Activated CD8-positive, alpha-beta memory T cell treated with anti-CD3 and anti-CD28 coated beads, Interleukin-2, amount 10 ng/mL, durations not matched to agents 7 days and 5 days (primary cell): ENCODE measurements at places on chromosomes 13 and 19. TPM values are rescaled to one million over a fixed set of nuclear protein-coding genes. Genes with fewer than 3 reads are reported as not detected.

- DNase-seq = no peak
These were observed 1.4 kb upstream of the CIC start for GRCh38 chr19:42267644-42268141.

The PCDH9 gene
- total RNA-seq = 0.15 TPM

- DNase-seq = no peak
These were observed 5.5 kb downstream of the HRC start for GRCh38 chr19:49149652-49150105.

- DNase-seq = no peak
These were observed 124.7 kb downstream of the RBM26 start for GRCh38 chr13:79281339-79281747.

- DNase-seq = no peak
These were observed 6.4 kb downstream of the CYP4F2 start for GRCh38 chr19:15891434-15891833.

- DNase-seq = no peak
These were observed 358.3 kb downstream of the KLF5 start for GRCh38 chr13:73417012-73417615.

The FARP1 gene
- 0.44 TPM for total RNA-seq

The F10 gene
- not detected for total RNA-seq

GRCh38 chr19:7897292-7897691 is 6.4 kb upstream of the MAP2K7 start:
- no peak for DNase-seq

DNA sequence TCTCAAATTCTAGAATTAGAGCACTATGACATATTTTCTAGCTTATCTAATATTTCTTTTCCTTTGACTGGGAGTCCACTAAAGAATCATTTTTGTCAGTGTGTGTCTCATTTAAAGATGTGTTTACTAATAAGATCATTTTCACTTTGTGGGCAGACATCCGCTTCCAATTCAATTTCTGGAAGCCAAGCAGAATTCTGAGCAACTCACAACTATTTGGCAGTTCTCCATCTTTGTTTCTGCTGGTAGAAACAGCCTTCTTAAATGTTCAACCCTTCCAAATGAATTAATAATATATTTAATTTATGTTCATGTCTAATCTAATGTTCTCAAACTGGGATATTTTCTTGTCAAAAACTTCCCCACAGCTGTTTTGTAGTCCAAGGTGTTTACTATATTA is 411.8 kb downstream of the KCTD12 start:
- DNase-seq = no peak

- DNase-seq = no peak
These were observed 1505.1 kb downstream of the PCDH9 start for GRCh38 chr13:65725006-65725405.

The TEX101 gene
- total RNA-seq = not detected

GRCh38 chr13:33665626-33666175 is 152.2 kb upstream of the RFC3 start:
- DNase-seq = no peak

The ZSCAN4 gene
- total RNA-seq = not detected

DNA sequence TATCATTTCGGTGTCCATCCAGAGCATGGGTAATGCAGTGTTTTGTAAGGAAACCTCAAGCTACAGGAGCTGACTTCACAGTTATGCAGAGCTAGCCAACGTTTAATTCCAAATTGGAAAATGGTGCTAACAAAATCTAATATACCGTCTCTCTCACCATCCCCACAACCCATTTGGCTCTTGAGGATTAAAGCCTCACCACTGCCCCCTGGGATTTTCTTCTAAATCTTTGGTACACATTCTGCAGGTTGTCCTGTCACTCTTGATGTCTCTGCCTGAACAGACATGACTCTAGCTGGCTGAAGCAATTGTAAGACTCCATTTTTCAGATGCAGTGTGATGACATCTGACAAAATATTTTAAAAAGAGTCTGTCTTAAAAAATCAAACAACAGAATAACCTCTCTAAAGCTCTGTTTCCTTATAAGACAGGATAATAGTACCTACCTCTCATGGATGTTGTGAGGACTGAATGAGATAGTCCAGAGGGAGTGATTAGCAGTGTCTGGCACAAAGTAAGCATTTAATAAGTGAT is 451.8 kb downstream of the SUCLA2 start:
- no peak for DNase-seq

DNA sequence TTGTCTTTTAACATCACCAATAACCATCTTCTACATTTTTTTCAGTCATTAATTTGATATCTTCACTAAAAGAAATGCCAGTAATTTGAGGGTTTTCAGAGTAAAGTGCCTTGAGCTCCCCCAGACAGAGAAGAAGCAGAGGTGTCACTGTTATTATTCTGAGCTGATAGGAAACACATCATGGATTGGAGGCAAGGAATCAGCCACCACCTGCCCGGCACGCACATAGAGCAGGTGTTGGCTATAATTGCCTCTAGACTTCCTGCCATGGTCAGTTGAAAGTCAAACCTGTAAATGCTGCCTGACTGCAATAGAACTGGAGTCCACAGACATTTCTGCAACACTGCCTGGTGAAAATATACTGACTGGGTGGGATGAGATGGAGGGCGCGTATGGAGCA is 776.6 kb downstream of the UQCRFS1 start:
- no peak for DNase-seq

The ACER1 gene
- not detected for total RNA-seq

DNA sequence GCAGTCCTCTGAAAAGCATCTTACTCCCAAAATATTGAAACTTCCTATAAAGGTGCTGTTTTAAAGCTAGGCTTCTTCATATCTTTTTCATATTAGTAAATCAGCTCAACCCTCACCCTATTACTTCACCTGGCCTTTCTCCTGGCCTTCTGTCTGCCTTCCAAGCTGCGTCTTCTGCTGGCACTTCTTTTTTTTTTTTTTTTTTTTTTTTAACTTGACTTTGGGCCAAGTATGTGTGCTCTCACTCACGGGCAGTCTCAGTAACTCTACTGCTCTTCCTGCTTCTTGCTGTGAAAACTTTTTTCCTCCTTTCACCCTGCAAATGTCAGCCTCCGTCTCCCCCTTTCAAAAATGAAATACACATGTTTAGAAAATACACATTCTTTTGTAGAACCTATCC is 41.2 kb upstream of the KCTD4 start:
- DNase-seq = no peak
